ENCODE measurements at places on chromosomes 12 and 14.
A peak's percentile ranks its signal among the peaks of the same experiment; 100 is the strongest.

- DNase-seq, result no peak
Measured at GRCh38 chr14:76015668-76016067, 30.1 kb downstream of the IFT43 start.

GRCh38 chr14:44149597-44149996 lies 357.5 kb downstream of the FSCB start:
- DNase-seq, result no peak

- DNase-seq, result no peak
Measured at GRCh38 chr12:82029936-82030335, 270.8 kb upstream of the PPFIA2 start.

DNA sequence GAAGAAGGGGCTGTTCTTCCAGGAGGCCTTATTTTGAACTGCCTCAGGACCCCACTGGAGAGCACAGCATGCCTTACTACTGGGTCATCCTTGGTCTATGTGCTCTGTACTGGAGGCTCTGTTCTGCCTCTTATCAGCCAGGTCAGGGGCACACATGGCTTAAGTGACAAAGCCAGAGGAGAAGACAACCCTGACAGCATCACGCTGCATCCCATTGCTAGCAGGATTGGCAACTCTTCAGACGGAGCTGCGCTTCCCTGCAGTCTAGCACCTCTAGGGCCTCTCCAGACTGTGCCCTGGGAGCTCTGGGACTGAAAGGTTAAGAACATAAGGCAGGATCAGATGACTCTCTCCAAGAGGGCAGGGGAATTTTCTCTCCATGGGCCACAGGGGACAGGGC lies 17.3 kb upstream of the TIGAR start:
- no peak for DNase-seq

- DNase-seq, result no peak
Measured at GRCh38 chr12:8860165-8860961, 37.9 kb downstream of the A2ML1 start.

DNA sequence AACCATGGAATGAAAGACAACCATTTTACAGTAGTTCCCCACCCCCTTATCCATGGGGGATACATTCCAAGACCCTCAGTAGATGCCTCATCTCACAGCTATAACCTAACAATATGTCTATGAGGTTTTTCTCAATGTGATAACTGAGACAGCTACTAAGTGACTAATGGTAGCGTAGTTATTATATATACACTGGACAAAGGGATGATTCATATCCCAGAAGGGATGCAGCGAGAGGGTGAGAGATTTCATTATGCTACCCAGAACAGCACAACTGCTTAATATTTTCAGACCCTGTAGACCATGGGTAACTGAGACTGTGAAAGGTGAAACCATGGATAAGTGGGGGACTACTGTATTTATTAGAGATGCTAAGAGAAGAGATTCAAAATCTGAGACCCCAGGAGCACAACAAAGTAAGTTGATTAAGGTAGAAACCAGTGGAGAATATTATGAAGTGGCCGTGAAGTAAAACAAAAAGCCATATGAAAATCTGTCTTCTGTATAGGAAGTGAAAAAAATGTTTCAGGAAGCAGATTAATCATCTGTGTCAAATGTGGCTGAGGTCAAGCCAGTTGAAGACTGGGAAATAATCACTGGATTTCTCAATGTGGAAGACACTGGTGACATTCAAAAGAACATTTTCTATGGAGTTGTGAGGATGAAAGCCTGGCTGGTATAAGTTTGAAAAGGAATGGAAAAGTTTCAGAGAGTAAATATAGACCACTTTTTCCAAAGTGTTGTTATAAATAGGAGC lies 77.2 kb downstream of the RPL10L start:
- DNase-seq, result no peak

DNA sequence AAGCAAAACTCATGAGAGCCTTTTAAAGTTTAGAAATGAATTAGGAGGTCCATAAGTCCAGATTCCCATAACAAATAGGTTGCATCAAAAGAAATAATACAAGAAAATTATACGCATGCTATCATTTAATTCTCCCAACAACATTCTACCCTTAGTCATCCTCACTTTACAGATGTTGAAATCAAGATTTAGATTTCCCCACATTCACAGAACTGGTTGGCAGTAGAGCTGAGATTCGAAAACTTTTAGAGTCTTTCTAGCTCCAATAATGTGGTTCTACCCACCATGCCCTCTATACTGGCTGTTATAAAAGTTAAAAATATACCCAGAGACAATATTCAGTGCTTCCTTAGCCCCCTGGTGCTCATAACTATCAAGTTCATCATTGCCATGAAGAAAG lies 56.6 kb upstream of the METAP2 start:
- no peak for DNase-seq

GRCh38 chr12:49253033-49253623 lies 11.8 kb upstream of the TUBA1C start:
- DNase-seq, result no peak

DNA sequence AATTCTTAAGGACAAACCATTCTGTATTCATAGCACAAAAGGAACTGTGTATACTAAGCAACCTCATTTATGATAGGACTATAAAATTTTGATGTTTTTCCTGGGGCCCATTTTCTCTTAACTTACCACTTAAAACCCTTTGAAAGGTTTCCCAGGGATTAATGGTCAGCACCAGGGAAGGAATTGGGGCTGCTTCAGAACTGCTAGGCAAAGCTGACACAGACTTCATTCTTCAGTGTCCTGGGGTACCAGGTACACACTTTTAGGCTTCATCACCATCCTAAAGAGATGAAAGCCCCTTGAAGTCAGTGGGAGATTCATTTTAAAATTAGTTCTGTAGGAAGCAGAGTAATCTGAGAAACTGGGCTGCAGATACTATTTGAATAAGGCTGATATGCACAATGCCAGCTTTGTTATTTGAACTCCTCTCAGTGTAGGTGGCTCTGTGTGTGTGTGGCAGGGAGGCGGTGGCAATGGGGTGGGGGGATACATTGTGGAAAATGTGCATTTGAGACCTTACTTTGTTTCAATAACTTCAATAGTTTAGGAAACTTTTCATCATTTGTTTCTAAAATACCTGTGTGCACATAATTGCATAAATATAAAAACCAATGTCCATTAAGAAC lies 329.3 kb upstream of the DCN start:
- no peak for DNase-seq

DNA sequence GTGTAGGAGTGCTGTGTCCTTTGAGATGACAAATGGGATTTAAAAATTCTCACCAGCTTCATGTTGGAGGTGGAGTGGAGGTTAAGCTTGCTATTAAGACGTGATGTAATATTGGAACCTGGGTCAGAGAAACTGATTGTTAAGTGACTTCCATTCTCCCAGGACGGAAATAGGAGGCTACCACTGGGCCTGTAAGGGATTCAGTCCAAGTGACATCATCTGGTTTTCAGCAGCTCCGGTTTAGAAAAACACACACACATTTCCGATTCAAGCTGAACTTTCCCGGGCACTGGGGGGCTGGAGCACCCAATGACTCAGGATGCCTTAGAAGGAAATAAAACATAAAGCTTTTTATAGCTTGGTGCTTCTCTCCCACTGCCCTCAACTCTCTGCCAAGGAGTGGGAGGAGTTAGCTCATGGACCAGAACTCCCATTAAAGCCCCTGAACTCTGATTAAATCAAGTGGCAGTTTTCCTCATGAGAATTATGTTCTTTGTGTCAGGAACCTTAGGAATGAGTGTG lies 12.4 kb downstream of the CALM1 start:
- no peak for DNase-seq

DNA sequence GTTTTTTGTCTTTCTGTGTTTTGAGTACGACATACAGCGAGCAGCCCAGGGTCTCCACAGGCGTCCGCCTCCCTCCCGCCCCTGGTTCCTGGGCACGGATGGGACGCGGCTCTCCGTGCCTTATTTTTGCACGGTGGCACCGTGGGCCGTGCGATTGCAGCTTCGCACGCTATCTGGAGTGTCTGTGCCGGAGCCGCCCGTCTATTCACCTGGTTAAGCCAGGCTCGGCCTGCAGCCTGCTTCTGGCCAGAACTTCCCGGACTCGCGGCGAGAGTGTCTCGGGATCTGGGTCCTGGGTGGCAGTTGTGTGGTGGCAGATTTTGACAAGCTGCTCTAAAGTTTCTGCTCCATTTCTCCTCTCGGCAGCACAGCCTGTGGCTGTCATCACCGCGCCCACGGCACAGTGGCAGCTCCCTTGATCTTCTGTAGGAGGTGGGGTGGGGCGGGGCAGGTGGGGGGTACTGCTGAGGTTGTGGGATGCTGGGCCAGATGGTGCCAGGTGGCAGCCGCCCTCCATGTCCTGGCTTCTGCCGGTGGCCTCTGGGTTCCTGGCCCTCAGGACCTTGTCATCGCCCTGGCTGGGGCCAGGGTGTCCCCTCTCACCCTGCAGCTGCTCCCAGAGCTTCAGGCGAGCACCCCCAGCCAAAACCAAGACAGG lies 2.9 kb downstream of the MMP17 start:
- no peak for DNase-seq

- DNase-seq, result no peak
Measured at GRCh38 chr12:131229426-131230339, 276.0 kb downstream of the ADGRD1 start.

DNA sequence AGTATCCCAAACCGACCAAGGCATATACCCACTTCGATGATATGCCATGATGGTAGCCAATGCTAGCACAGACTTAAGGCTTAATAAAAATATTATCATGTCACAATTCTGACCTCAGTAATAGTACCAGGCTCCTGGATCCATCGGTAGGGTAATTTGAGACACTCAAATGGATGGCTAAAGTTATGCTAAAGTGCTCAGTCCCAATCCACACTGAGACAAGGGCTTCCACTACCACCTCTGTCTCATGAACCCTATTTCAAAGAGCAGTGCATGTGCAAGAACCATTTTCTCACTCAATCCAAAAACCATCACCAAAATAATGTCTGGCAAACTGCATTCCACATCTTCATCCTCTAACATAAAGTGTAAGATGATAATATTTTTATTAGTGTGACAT lies 122.4 kb upstream of the KRR1 start:
- no peak for DNase-seq

- DNase-seq, result no peak
Measured at GRCh38 chr12:100528471-100529127, 44.9 kb upstream of the GAS2L3 start.

GRCh38 chr14:101031186-101031585 lies 127.7 kb upstream of the RTL1 start:
- no peak for DNase-seq

DNA sequence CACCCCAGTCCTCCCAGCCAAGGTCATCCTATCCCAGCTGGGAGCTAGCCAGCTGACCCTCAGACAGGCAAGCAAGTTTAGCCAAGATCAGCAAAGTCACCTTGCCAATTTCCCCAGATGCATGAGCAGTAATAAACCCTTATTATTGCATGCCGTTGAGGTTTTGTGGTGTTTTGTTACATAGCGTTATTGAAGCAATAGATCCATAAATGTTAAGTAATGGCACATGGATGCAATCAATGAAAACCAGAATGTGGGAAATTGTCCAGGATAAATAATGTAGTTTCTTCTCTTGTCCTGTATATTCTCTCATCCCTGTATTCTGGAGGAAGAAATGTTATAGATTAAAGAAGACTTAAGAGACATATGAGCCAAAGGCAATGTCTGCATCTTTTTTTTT lies 18.0 kb upstream of the TMEM260 start:
- no peak for DNase-seq

GRCh38 chr12:123951467-123951866 lies 21.2 kb downstream of the CCDC92 start:
- no peak for DNase-seq

DNA sequence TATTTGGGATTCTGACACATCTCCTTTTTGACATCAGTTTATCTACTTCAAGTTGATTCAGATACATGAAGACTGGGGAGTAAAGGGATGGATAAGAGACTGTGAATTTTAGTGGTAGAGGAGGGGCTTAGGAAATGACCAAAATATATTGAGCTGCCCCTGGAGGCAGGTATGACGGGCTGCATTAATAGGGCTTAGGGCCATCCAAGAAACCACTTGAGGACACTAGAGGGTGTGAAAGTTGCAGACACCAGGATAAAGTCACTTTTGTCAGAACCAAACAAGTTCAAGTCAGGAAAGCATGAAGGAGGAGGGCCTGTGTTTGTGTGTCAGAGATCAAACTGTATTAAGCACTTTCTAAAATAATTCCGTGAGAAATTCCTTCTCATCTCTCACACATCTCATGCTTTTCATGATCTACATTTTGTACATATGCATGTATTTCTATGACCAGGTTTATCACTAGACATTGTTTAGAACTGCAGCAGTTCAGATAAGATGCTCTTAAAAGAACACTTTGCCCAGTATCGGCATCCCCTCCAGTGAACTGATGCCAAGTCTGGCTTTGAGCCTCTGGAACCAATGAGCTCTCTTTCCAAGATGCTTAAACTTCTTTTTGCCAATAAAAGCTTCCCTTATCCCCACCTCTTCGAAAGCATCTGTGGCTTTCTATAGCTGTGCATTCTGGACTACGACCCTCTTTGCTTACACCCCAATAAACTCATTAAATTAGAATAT lies 136.9 kb downstream of the SLC38A1 start:
- DNase-seq, result no peak

DNA sequence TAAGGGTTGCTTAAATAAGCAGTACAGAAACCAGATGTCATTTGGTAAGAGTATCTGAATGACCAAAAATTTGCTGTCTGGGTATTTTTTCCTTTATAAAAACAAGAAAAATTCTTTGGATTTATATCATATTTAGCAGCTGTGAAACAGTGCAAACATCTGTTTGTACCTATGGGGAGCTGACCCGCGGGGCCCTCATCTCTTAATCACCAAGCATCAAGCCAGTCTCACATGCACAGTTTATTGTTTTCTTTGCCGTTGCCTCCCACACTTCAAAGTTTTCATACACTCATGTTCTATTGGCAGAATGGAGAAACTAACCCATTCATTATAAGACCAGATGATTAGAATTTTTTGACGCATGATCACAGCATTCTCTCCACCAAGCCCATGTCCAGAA lies 142.2 kb downstream of the BMP4 start:
- DNase-seq, result no peak

- no peak for DNase-seq
Measured at GRCh38 chr12:47028981-47029708, 50.3 kb upstream of the PCED1B start.

- peak; percentile 92 for DNase-seq
Measured at GRCh38 chr12:11500188-11500860, 105.0 kb upstream of the PRB2 start.

DNA sequence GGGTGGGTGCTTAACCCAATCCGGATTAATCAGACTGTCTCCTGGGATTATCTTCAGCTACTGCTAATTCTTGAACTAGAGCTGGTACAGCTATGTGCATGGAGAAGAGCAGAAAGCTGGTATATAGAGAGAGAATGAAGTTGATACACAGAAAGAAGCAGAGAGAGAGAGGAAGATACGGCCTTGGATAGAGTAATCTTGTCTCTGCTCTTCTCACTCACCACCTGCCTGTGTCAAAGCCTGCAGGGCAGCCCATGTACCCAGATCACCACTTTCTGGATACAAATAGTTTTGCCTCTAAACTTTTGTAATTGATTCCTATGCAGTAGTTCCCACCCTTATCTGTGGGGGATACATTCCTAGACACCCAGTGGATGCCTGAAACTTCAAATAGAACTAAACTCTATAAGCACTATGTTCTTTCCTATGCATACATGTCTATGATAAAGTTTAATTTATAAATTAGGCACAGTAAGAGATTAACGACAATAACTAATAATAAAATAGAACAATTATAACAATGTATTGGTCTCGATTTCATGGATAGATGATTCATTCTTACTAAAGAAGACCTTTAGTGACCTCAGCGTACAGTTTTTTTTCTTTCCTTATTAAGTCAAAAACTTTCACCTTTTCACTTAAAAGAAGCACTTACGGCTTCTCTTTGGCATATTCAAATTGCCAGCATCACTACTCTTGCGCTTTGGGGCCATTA lies 45.5 kb downstream of the YEATS4 start:
- DNase-seq, result no peak

GRCh38 chr14:95319312-95320077 lies at the start of gene CLMN:
TSS of gene CLMN (minus strand) at chr14:95319908. CDS start at chr14:95319792, 116 bp downstream.
- DNase-seq, result peak; percentile 68

- no peak for DNase-seq
Measured at GRCh38 chr14:103762541-103762940, 46.9 kb downstream of the ZFYVE21 start.
